Stimulated activated CD4-positive, alpha-beta T cell treated with anti-CD3 and anti-CD28 coated beads, Interleukin-12 subunit alpha, Interleukin-12 subunit beta, amount 100 ng/mL, for 24 hours (primary cell): ENCODE measurements at places on chromosomes 7 and 10.

GRCh38 chr10:50417486-50417885 lies 166.2 kb upstream of the ASAH2 start:
- no peak for DNase-seq

GRCh38 chr10:81116990-81117389 lies 579.3 kb downstream of the SH2D4B start:
- no peak for DNase-seq

GRCh38 chr10:16521311-16522016 lies at the start of gene C1QL3:
TSS of gene C1QL3 (minus strand) at chr10:16521879. CDS start at chr10:16521065, 814 bp downstream.
- no peak for DNase-seq

- no peak for DNase-seq
Measured at GRCh38 chr7:116337800-116338199, 127.5 kb downstream of the TES start.

- DNase-seq = no peak
Measured at GRCh38 chr10:132175907-132176581, 10.7 kb upstream of the DPYSL4 start.

GRCh38 chr7:12970626-12971025 lies 283.2 kb downstream of the ARL4A start:
- DNase-seq = no peak
